ENCODE measurements at places on chromosomes 6 and 20.

DNA sequence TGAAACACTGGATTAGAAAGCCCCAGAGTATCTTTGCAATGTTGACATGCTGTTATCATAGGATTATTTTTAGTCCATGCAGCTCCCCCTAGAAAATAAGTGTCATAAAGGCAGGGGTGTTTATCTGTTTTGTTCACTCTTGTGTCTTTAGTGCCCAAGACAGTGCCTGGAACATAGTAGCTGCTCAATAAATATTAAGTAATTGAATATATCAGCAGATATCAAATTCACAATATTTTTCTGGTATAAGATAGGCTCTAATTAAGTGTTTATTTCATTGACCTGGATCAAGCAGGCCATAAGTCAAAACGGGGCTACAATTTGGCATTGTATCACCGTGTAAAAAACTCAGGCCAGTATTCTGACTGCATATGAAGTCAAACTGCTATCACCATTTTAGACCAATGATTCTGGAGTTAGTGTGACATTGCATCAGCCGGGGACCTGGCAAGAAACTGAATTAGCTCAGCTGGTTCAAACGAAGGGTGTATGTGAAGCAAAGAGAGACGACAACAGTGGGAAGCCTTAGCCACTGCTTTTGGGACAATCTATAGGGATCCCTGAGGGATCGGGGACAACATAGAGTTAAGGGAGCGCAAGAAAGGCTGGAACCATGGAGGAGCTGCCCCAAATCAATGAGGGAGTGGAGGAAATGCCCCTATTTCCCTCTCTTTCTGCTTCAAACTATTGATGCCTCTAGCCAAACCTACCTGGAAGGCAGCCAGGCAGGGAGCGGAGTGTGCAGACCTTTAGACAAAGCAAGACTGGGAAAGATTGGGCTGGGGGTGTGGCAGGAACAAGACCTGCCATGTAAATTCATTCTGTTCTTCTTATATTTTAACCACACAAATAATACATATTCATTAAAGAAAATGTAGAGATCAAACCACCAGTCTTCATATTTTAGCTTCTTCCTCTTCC is 112.2 kb downstream of the PLEKHG1 start:
- DNase-seq = no peak

GRCh38 chr6:99590728-99591672 is 15.6 kb upstream of the PRDM13 start:
- DNase-seq = no peak

GRCh38 chr20:40814631-40814960 is 125.6 kb upstream of the MAFB start:
- no peak for DNase-seq

GRCh38 chr6:38640216-38640909 is 634 bp upstream of the BTBD9 start:
- DNase-seq = no peak

DNA sequence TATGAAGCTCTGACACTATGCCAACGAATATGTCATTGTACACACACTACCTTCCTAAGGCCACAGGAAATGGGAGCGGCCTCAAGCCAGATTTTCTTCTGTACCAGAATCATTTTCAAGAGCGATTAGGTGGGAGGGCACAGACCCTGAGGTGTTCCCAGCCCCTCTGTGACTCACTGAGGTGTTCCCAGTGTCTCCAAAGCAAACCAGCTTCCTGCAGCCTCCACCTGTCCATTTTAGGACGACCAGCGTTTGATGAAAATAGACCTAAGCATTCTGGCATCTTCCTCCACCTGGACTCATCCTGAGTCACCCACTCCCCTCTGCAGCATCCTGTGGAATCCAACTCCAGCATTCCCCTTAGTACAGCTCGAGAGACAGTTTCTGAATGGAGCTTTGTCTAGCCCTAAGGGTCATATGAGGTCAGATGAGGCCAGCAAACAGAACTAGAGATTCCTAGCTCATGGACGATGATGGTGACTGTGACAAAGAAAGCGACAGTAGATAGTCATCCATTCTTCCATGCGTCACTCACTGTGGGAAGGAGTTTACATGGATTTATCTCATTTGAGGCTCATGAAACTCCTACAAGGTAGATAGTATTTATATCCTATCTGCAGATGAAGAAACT is 203.4 kb downstream of the PTPRT start:
- no peak for DNase-seq
